ENCODE measurements at places on chromosomes 12 and 14.

- H3K27ac ChIP-seq = peak overlapping the region; percentile 92
- no peaks in the 10 kb centered on the region for H3K27me3 ChIP-seq
- H3K4me3 ChIP-seq = peak overlapping the region; percentile 81
- no peak for DNase-seq
Observed at GRCh38 chr14:73785336-73785833, 66.2 kb upstream of the PTGR2 start.

- H3K27me3 ChIP-seq = no peaks in the 10 kb centered on the region
- DNase-seq = no peak
- no peak overlapping the region for H3K27ac ChIP-seq
- H3K4me1 ChIP-seq = no peaks in the 10 kb centered on the region
Observed at GRCh38 chr14:46480817-46481216, 170.8 kb downstream of the RPL10L start.

DNA sequence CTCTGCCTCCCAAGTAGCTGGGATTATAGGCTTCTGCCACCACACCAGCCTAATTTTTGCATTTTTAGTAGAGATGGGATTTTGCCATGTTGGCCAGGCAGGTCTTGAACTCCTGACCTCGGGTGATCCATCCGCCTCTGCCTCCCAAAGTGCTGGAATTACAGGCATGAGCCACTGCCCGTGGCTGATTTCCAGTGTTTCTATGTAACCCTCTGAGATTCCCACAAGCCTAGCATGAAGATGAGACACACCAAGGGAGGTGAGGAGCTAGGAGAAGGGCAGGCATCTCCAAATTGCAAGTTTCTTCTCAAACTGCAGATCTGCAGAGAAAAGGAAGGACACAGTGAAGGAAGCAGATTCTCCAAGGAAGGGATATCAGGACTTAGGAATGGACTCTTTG is 125.0 kb downstream of the CACNA1C start:
- no peak overlapping the region for H3K27ac ChIP-seq
- no peaks in the 10 kb centered on the region for H3K36me3 ChIP-seq
- H3K4me1 ChIP-seq = no peaks in the 10 kb centered on the region
- DNase-seq = no peak

- no peak for DNase-seq
- no peak overlapping the region for H3K4me3 ChIP-seq
- H3K4me1 ChIP-seq = peaks cover 6% of the 10 kb centered on the region
Observed at GRCh38 chr12:110123919-110124268, 263 bp upstream of the IFT81 start.

- no peaks in the 10 kb centered on the region for H3K36me3 ChIP-seq
- H3K27me3 ChIP-seq = no peaks in the 10 kb centered on the region
- H3K4me1 ChIP-seq = no peaks in the 10 kb centered on the region
- H3K4me3 ChIP-seq = no peak overlapping the region
- H3K27ac ChIP-seq = no peak overlapping the region
Observed at GRCh38 chr14:31842899-31843298, 234.2 kb upstream of the ARHGAP5 start.

DNA sequence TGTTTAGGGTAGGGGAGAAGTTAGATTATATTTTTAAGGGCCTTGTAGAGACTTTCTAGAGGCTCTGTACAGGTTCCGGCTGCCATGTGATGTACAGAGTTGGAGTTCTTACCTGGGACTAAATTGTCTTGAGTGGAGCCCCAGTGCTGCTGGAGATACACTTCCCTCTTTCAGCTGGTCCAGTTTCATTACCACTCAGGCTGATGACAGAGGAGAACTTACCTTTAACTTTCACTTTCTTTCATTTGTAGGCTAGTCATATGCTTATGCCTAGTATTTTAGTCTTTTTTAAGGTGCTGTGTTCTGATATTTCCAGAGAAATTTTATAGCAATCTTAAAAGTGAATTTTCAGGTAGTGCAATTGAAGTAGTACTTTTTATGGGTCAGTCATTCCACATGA is 117.3 kb downstream of the ERC1 start:
- peaks cover 4% of the 10 kb centered on the region for H3K36me3 ChIP-seq
- no peak overlapping the region for H3K27ac ChIP-seq
- no peaks in the 10 kb centered on the region for H3K27me3 ChIP-seq
- H3K4me1 ChIP-seq = no peaks in the 10 kb centered on the region

Data from effector memory CD4-positive, alpha-beta T cell (primary cell).